Right kidney (tissue), 9 donors: ENCODE measurements at places on chromosomes 2 and 18.

DNA sequence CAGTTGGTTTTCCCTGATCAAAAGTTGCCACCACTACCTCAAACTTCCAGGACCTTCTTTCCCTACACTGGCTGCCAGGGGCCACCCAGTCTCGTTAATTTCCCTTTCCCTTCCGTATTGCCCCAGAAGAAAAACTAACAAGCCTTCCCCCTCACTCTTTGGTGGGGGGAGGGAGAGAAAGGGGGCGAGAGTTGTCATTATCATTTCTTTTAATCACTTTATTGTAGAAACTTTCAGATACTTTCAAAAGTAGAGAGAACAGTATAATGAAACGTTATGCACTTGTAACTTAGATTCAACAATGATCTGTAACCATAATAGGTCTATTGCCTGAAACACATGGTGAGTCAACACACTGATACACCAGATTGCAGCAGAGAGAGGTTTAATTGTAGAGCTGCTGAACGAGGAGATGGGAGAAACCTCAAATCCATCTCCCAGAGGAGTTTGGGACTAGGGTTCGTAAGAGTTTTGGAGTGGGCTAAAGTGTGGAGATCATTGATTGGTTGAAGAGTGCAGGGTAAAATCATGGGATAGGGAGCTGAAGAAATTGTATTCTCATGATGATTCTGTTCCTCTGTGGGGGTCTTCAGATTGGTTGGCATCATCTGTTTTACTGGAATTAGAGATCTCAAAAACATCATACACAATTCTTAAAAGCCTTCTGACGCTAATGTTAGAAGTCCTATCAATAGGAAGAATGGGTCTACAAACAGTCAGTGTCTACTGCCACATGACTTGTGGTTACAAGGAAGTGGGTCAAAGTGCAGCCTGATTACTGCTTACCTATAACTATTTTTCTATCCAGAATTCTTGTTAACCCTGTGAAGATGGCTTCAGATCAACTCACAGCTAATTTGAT, 2.6 kb upstream of the RNF149 start:
- DNase-seq = no peak

DNA sequence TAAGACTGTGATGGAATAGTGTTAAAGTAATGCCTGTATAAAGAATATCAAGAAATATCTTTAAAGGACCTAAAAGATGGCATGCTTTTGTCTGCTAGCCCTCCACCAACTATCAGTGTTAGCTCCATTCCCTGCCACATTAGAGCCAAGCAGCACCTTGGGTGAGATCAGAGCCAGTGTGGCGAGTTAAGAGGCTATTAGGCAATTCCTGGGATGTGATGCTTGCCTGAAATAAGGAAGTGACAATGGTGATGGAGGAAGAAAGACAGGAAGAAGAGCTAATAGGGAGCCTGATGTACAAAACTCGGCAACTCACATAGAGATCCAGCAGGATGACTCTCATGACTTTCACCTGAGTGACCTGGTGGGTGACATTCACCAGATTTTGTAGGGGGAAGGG, 143.5 kb downstream of the ZEB2 start:
- DNase-seq = no peak

GRCh38 chr18:70372450-70373041, 83.7 kb downstream of the SOCS6 start:
- no peak for DNase-seq

DNA sequence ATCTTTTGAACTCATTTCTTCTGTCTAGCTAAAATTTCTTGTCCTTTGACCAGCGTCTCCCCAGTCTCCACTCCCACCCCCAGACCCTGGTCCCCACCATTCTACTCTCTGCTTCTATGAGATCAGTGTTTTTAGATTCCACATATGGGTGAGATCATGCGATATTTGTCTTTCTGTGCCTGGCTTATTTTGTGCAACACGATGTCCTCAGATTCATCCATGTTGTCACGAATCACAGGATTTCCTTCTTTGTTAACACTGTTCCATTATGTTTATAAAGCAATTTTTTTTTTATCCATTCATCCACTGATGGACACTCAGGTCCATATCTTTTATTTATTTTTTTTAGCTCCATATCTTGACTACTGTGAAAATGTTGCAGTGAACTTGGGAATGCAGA, 16.0 kb upstream of the ACYP2 start:
- no peak for DNase-seq

GRCh38 chr2:125925891-125926546, 729.9 kb upstream of the GYPC start:
- DNase-seq = no peak

GRCh38 chr2:8453904-8454302, 228.0 kb upstream of the ID2 start:
- DNase-seq = no peak

DNA sequence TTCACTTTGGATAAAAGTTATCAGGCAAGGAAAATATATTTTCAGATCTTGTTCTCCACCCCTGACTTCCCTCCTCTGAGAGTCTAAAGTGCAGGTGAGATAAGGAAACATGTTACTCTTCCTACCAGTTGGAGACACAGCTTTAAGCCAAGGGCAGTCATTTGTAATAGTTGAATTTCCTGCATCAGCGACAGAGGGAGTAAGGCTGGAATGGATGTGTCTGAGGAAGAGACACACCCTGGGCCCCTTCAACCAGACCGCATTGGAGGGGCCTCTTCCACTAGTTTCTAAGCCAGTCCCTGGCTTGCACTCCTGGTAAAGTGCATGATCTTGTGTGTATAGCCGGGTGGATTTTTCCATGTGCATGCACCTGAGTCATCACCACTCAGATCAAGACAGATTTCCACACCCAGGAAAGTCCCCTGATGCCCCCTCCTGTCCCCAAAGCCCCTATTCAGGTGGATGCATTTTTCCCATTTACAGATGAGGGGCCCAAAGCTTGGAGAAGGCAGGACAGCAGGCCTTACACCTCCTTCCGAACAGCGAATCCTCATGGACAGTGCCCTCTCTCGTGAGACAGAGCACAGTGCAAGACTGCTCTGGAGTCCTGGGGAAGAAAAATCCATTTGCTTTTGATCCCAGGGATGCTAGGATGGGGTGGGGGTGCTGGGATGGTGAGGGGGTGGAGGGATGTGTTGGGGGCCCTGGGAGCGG, 66.7 kb upstream of the SH3RF3 start:
- no peak for DNase-seq

DNA sequence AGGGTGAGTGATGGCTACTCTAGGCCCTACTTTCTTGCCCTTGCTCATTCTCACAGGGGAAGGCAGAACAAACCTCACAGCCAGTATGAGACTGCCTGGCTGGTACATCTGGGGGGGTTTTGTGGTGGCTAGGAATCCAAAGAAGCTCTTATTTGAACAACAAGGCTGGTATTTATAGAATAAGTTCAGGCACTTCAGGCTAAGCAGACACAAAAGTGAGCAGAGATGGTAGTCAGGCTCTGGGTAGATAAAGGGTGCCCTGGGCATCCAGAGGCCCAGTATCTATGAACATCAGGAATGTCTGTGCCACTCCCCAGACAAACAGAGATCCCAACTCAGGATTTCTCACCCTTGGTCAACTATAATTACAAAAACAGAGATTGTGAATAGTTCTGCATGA, 57.2 kb upstream of the RTN4 start:
- no peak for DNase-seq

- no peak for DNase-seq
These were observed 61.5 kb downstream of the ADCYAP1 start for GRCh38 chr18:965921-966758.

GRCh38 chr18:39840406-39840805, 2114.6 kb upstream of the PIK3C3 start:
- no peak for DNase-seq

- DNase-seq = no peak
These were observed 259.0 kb downstream of the PAX3 start for GRCh38 chr2:222039821-222040220.

DNA sequence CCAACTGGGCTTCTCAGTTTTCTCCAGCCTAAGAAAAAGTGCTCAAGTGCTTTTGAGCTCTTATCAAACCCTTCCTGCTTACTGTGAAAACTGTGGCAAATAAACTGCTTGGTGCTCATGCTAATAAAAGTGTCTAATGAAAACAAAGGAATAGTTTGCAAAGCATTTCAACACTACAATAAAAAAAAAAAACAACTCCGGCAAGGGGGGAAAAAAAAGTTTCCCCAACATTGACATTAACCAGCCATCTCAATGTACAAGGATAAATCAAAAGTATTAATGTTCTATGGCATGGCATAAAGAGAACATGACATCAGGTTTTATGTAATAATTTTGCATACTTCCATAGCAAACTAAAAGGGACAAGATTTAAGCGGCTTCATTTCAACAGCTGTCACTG, 14.7 kb upstream of the STPG4 start:
- no peak for DNase-seq

DNA sequence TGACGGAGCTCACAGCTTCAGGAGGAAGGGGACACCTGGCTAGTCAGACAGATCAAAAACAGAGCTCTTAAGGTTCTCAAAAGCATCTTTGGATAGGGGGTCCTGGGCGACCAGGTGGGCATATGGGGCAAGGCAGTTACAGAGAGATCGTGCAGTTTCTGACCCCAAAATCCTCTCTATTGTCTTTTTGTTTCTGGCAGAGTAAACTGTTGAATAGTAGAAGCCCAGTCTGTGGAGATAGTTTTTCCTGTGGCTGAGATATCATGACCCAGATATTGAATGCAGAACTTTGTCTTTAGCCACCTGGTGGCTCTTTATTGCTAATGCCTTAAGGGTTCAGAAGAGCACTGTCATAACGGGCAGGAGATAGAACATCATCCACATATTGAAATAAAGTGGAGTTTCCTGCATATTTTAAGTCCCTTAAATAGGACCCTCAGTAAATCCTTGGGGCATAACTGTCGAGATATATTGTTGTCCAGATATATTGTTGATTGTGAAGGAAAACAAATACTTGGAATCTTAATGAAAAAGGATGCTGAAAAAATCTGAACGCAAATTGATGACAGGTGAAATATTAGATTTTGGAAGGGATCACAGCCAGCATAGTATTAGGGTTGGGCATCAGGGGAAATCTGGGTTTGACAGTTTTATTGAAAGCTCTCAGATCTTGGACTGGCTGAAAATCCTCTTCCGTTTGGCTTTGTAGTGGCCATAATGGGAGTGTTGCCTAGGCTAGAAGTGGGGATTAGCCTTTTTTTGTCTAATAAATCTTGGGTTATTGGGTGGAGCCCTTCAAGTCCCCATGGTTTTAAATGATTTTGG, 14.1 kb upstream of the ZDBF2 start:
- DNase-seq = no peak

GRCh38 chr2:217293607-217294006, 433.7 kb upstream of the TNP1 start:
- DNase-seq = no peak

DNA sequence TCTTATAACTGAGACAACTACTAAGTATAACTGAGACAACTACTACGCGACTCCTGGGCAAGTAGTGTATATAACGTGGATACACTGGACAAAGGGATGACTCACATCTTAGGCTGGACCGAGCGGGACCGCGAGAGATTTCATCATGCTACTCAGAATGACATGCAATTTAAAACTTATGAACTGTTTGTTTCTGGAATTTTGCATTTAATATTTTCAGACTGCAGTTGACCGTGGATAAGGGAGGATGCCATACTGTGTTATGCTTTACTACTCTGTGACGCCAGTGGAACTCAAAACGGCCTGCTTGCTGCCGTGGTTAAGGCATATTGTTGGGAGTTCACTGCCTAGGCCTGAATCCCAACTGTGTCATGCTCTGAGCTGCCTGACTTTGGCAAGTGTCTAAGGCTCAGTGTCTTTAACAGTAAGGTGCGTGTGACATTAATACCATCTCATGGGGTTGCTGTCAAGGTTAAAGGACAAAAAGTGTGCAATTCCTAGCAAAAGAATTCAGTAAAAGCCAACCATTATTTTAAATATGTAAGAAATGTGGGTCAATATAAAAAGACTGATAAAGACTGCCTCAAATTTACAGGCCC, 64.6 kb downstream of the BMP10 start:
- DNase-seq = no peak

DNA sequence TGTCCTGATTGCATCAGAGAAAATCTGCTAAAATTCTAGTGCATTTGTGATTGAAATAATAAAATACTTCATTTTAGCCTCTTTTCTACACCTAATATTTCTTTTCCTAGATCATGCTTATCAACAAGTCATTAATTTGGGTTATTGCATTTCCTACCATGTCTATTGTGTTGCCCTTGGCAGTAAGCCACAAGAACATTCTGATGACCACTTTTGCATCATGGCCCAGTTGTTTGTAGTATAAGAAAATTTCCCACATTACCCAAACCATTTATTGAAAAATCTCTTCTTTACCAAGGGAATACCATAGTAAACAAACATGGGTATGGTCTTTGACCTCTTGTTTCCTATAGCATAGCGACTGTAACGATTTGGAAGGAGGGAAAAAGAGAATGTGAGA, 76.3 kb downstream of the R3HDM1 start:
- no peak for DNase-seq

DNA sequence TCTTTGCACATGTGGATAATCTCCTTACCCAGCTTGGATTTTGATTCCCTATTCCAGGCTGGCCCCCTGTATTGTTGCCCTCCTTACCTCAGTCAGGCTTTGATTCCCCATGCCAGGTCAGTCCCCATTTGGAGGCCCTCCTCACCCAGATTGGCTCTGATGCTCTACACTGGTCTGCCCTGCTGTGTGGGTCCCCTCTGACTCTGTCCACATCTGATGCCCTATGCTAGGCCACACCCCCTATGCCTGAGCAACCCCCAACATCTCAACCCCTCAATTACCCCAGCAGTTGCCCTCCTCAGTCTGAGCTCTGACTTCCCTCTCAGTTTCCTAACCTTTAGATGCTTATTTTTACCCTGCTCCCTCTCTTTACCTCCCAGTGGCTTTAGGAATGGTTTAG, 89.4 kb downstream of the UBR3 start:
- no peak for DNase-seq

DNA sequence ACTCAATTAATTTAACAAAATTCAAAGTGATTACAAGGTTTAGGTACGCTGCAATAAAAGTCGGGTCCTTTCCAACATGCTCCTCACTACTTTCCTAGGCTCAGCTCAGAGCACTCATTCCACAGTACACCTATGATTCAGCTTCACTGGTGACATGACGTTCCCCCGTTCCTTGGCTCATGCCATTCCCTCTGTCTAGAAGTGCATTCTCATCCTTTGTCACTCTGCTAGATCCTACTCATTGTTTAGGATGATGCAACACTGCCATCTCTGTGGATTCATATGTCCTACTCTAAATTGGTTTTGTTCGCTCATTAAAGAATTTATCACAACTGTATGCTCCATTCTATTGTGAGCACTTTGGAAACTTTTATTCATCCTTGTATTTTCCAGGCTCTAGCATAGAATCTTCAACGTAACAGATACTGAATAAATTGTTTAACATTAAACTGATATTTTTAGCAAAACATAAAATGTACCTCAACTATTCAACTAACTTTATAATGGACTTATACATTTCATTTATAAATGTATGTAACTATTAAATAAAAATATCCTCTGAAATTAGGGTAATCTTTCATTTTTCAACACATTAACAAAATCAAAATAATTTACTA, 78.6 kb downstream of the FAM228A start:
- no peak for DNase-seq
